ENCODE measurements at places on chromosomes 2 and 18.

DNA sequence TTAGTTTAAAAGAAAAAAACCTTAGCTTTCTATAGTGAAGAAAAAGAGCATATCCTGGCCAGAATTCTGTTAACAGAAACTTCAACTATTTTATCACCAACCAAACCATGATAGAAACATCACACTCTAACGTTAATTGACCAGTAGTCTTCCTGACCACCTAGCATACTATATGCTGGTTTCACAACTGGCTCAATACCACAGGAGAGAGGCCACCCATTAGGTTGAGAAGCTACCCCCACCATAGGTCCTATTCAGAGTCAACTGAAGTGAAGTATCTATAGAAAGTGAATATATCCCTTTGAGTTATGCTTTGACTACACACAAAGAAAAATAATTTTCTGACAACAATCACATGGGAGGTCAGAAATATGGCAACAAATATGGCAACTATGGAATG is 85.2 kb upstream of the STK17B start:
- no peak for DNase-seq

DNA sequence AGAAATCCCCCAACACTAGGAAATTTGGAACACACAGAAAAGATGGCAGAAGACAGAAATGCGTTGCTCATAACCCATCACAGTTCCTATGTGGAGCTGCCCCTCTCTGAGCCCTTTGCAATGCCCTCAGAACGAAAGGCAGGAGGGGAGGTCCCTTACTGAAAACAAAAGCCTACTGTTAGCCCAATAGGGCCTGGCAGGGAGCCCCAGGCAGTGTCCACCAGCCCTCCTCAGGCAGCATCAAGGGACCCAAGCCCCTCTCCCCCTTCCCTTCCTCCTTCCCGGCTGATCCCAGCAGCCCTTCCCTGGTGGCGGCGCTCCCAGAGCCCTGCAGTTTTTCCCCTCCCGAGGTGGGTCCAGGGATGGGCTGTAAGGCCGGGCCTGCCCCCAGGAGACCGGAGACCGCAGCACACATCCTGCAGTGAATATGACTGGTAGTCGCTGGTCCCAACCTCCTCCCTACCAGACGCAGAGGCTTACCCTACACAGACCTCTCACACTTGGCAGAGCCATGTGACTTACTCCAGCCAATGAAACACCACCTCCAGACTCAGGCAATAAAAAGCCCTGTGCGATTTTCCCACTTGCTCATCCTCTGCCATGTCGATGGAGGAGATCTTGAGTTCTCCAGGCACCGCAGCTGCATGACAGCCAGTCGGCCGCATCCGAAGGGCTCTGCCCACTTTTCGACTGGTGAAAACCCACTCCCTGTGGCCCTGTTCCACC is 19.4 kb upstream of the DUSP2 start:
- DNase-seq = no peak

- no peak for DNase-seq
These were observed 278.4 kb upstream of the CCDC68 start for GRCh38 chr18:55237660-55238059.

GRCh38 chr2:29189052-29189451 is 73.8 kb downstream of the CLIP4 start:
- DNase-seq = no peak

GRCh38 chr2:105329561-105330495 is at the start of gene TGFBRAP1:
TSS of gene TGFBRAP1 (minus strand) at chr2:105329735. CDS start at chr2:105308301, 21,434 bp downstream.
- no peak for DNase-seq

DNA sequence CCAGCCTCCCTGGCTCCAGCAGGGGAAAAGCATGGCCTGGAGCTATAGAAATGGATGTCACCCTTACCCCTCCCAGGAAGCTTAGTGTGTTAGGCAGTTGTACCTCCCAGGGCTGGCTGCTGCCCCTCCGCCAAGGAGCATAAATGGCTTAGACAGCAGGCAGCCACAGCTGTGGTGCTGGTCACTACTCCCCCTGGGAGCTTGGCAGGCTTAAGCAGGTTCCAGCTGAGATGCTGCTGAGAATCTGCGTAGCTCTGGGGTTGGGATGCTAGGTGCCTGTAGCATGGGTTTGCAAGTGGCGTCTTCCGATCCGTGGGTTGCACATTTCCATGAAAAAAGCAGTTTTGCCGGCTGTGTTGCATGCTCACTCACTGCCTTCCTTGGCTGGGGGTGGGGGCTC is 369.7 kb downstream of the CTNNA2 start:
- DNase-seq = no peak

DNA sequence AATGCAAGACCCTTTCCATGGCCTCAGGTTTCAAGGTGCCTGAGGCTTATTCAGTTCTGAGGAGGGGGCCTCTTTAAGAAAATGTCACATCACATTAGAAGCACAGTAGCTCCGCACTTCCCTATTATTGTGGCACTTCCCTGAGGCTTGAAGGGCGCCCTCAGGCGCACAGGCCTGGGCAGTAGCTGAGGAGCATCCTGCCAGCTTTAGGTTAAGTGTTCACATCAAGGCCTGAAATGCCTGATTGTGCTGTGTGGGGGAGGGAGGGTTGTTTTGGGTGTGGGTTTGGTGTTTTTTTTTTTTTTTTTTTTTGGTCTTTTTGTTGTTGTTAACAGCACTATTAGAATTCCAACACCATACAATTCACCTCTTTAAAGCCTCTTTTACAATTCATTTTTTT is 107.9 kb downstream of the CABLES1 start:
- DNase-seq = no peak

DNA sequence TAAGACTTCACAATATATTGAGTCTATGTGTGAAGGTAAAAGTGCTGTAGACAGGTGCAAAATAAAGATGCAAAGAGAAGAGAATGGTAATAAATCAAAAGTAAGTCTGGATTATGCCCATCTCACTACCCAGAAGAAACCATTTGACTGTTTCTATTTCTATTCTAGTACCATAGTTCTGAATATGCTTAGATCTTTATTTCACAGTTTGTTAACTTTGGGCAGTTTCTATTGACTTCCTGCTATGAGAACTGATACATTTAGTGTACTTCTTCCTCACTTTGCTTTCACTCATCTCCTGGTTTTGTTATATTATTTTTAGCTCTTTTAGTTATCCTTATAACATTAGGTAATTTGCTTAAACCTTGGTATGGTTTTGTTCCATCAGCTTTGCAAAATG is 94.9 kb downstream of the HS1BP3 start:
- DNase-seq = no peak

- no peak for DNase-seq
These were observed 97.2 kb downstream of the DTNA start for GRCh38 chr18:34807106-34807796.

GRCh38 chr2:14011190-14011589 is 621.3 kb upstream of the LRATD1 start:
- no peak for DNase-seq

DNA sequence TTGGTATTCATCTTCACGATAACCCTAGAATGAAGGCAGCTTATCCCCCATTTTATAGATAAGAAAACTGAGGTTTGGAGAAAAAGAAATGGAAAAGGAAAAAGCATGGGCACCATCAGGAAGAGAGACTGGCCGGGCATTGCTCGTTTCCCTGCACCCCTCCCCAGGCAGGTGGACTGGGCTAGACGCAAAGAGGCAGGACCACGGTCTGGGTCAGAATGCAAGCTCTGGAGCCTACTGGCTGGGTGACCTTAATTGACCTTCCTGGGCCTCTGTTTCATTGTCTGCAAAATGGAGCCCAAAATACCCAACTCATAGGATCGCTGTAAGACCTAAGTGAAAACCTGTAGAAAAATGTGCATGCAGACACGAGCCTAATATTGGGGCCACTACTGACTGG is 135.3 kb upstream of the GLI2 start:
- no peak for DNase-seq

GRCh38 chr2:115400940-115401339 is 958.5 kb downstream of the DPP10 start:
- no peak for DNase-seq

DNA sequence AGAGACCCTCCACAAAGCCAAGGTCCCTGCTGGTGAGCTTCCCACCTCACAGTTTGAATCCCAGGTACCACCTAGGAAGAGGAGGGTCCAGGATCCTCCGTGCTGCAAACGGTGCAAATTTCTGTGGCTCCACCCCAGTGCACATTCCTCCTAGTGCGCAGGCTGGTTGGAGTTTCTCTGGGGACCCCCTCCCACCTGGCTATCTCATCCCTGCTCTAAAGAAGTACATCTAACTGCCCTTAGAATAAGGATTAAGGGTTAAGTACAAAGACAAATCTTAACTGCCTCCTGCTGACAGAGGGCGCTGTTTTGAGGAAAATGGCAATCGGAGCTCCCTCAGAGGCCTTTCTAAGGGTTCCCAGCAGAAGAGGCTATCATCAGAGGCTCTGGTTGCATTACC is 109.6 kb upstream of the FSIP2 start:
- DNase-seq = no peak

GRCh38 chr2:181264441-181264840 is 192.7 kb upstream of the ITGA4 start:
- DNase-seq = no peak

- no peak for DNase-seq
These were observed 636.1 kb upstream of the SLC8A1 start for GRCh38 chr2:41087946-41088345.

DNA sequence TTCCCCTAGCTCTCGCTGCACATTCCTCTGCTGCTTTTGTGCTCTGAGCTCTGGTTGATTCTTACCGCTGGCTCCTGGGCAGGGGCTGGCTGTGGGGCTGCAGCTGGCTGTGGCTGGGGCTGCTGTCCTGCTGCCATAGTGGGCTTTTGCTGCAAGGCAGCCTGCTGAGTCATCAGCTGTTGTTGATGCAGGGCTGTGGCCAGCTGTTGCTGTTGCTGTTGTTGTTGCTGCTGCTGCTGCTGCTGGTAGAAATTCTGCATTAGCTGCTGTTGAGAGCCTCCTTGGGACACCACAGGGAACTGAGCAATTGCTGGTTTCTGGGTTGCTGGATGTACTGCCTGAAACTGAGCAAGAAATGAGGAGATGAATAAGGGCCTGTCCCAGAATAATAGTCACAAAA is 77.2 kb upstream of the NFU1 start:
- DNase-seq = no peak

DNA sequence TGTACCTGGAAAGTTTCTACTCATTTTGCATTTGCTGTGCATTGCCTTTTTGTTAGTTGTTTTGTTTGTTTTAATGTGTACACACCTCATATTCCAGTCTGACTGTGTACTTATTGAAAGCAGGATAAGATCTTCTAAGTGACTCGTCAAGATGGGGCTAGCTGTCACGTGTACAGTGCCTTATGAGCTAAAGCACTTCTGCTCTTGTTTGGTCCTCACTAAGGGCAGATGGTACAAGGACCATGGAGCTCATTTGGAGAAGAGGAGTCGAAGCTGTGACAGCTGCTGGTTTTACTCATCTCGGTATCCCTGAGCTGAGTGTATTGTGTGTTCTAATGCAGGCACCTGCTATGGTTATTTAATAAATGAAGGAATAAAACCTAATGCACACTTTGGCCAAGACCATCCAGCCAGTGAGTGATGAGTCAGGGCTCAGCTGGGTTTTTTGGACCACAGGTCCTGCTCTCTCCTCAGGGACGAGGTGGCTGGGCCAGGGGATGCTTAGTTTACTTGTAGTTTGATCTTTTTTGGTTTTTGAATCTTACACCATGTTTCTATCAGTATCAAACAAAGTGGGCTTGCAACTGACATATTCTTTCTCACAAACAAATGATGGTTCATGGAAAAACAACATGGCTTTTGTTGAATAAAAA is 152.5 kb upstream of the APCDD1 start:
- no peak for DNase-seq

DNA sequence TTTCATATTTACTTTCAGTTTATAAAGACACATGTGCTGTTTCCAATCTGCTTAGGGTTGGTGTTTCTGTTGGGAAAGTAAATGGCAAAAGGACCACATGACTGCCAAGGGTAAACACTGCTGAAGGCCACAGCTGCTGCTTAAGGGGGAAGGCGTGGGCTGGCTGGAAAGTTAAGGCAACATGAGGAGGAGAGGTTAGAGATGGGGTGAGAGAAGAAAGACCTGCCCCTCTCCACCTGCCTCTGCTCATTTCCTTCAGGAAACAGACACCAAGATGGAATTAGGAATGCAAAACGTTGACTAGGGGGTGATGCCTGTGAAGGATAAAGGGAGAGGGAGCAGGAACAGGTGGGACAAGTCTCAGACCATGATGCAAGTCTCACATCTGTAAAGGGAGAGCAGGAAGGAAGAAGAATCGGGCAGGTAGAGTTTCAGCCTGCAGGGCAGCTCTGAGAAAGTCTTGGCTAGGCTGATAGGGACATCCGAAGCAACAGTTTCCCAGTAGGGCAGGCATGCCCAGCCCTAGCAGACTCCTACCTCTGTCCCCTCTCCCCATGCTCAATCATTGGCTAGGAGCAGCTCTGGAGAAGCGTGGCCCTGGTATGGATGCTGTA is 86.0 kb downstream of the CDC42EP3 start:
- DNase-seq = no peak
